ENCODE measurements at places on chromosomes 6 and 20.

GRCh38 chr6:70673601-70674000 lies 5.9 kb downstream of the SMAP1 start:
- no peak for DNase-seq

- DNase-seq, result no peak
Observed at GRCh38 chr6:45387236-45387635, 9.5 kb upstream of the SUPT3H start.

DNA sequence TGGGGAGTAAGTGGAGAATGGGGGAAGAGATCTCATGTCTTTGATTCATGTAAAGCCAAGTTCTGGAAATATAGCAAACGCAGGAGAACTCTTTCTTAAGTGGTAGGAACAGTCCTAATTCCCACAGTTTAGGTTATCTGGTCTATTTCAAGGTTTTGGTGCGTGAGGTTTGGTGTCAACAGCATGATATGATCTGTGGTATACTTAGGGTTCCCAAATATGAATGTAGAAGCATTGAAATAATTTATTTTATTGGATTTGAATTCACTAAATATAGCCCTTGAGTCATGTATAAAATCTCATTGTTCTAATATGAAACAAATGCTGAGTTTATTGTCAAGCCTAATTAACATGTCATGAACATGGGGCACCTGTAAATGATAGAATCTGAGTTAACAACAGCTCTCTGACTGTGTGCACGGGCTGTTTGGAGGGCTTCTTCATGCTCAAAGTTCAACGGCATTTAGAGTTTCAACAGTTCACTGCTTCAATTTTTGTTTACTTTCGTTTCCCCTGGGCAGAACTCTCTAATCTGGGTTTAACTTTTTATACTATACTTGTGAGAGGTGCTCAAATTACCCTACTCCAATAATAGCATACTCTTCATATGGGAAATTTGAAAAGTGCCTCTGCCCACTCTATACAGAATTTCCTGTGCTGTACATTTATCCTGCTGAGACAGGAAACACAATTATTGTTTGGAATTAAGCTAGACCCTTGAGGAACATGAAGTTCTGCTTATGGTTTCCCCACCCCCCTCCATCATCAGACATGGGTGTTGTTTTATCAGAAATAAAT lies 236.3 kb upstream of the ZNF217 start:
- DNase-seq, result no peak

DNA sequence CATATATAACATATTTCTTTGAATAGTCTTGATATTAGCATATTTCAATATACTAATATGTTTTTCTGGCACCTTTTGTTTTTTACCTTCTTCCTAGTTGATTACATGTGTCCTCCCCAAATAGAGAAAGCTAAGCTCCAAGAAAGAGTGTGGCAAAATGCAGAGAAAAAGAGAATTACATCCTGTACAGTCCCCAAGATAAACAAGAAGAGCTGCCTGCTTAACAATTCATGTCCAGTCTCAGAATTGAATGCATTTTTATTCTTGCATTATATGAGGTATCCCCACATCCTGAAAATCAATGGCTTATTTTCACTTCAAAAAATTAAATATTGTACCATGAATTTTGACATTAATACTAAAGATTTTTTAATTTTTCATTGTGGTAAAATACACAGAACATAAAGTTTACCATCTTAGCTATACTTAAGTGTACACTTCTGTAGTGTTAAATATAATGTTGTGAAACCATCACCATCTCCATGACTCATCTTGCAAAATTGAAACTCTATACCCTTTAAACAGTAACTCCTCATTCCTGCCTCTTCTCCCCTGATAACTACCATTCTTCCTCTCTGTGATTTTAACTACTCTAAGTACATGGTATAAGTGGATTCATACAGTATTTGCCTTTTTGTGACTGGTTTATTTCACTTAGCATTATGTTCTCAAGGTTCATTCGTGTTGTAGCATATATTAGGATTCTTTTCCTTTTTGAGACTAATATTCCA lies 490.3 kb downstream of the COL12A1 start:
- no peak for DNase-seq

DNA sequence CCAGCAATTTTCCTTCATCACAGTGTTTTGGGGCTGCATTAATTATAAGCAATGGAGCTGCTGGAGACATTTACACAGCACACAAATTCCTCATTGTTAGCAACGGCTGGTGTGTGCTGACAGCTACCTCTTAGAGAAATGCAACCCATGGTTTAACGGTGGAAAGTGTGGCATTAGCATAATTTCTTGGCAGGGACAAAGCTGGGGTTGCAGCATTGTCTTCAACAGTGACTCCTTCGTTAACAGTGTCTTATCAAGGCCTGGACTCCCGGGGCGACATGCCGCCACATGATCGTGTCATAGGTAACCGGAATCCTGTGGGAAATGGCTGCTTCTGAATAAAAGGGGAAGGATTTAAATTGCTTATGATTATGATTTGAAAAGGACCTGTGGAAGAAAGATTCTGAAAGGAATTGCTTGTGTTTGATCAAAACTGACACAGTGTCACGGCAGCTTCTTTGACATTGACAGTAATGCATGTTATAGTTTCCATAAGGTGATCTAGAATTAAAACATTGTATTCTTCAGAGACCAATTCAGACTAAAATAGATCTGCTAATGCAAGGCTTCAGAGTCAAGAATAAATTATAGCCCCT lies 128.0 kb downstream of the UST start:
- no peak for DNase-seq

DNA sequence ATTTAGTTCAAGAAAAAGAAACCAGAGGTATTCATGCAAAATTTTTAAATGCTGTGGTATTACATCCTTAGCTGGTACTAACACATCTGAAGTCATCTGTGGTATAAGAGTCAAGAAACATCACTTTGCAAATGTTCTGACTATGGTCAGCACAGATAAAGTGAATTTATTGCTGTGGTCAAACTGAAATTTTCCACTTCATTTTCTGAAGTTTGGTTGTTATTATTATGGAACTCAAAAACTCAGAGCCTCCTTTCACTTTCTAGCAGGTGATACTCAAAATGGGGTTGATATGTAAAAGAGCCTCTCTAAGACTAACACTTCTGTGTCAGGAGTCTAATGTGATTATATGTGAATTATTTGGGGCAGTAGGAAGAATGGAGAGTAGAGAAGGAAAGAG lies 257.8 kb downstream of the RNGTT start:
- DNase-seq, result peak; percentile 50

DNA sequence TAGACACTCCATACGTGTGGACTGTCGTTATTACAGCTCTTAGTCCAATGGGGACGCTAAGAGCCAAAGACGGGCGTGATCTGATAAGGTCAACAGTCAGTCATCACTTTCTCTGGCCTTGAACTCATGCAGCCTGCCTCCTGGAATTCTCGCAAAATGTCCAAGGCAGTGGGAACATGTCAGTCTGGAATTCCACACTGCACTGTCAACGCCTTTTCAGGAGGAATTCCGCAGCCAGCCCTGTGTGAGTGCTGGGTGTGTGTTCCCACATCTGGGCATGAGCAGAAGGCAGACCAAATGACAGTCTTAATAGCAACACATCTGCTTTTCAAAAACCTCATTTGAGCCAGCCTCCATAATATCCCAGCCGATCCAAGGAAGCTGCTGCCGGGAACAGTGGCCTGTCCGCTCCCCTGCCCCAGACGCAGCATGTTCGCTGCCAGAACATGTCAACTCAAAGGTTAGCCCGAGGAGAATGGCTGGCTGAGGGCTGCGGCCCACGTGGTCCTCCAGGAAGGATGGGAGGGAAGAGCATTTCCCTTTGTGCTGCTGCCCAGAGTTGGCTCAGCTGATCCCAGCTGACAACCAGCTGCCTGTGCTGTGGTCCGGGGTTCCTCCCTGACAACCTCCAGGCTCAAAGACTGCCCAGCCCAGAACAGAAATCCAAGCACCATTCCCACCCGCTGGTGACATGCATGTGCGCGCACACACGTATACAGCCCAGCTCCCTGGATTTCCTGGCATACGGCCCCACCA lies 103.1 kb downstream of the SULF2 start:
- DNase-seq, result no peak

DNA sequence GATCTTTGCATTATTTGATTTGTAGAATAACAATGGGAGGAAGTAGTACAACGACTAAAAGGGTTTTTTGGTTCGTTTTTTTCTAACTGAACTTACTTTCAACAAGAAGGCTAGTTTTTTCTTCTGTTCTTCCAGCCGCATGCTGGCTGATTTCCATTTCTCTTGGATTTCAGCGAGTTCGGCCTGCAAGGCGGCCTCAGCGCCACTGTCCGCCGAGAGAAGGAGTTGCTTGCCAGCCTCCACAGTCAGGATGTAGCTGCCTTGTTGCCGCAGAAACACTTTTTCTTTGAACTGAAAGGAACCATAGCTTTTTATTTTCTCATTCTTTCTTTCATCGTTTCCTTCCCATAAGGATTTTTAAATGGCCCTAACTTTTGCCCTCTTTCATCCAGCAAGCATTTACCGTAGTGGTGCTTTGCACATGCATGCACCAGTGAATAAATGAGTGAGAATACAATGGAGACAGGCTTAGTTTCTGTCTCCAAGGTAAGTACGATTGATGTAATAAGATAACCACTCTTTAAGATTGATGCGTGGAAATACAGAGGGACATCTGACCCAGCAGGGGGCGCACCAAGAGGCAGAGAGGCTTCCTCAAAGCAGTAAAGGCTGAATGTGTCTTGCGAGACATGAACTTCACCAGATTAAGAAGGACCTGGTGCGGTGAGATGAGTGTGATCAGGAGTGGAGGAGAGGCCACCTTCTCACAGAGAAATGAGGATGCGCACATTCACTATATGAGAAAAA lies 398.8 kb downstream of the ESR1 start:
- no peak for DNase-seq

GRCh38 chr6:21997119-21998037 lies 299.5 kb downstream of the PRL start:
- no peak for DNase-seq

GRCh38 chr20:6700563-6701329 lies 66.7 kb upstream of the BMP2 start:
- DNase-seq, result no peak

- DNase-seq, result no peak
Observed at GRCh38 chr20:11457488-11457887, 460.2 kb upstream of the BTBD3 start.

DNA sequence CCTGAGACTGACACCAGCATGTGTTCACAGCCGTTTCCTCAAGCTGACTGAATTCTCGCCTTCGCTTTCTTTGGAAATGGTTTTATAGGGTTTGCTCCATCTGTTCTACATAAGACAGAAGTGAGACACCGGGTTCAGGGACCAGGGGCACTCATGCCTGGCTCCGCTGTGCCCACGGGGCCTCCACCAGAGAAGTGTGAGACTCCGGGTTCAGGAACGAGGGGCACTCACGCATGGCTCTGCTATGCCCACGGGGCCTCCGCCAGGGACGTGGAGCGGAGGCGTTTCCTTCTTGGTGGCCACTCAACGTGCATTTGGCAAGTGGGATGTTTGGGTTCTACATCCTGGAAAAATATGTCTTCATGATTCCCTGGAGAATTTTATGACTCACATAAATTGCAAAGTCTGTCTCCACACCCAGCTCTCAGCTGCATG lies 106.6 kb downstream of the RNASET2 start:
- no peak for DNase-seq

DNA sequence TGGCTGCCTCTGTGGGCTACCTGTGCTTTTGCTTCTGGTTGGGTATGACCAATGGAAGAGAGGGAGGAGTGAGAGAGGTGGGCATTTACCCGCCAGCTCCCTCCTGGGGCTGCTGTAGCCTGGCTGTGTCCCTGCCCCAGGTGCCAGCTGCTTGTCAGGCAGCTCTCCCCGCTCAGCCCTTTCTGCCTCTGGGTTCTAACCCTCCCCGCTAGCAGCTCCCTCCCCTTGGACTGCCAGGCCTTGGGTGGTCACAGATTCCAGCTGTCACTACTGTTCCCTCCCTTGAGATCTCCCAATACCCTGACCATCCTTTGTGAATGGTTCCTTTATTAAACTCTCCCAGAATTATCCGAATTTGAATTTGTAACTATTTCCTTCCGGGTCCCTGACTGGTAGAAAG lies 95.5 kb upstream of the RNF24 start:
- DNase-seq, result no peak

GRCh38 chr6:138188278-138188941 lies 26.7 kb downstream of the ARFGEF3 start:
- no peak for DNase-seq

DNA sequence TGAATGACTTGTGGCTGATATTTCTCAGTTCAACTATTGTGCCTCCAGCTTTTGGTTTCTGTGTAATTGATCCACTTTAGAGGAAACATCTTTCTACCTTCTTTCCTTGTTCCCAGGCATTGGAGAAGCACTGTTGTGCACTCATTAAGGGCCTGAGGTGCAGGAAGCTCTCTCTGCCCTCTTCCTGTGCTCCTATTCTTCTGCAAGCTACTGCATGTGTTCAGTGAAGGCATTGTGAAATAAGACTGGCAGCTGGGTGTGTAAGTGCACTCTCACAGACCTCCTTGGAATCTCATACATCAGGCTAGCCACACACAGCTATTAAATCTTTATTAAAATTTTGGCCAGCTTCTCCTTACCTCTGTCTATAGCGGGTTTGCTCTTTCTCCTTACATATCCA lies 177.8 kb downstream of the OGFRL1 start:
- no peak for DNase-seq

DNA sequence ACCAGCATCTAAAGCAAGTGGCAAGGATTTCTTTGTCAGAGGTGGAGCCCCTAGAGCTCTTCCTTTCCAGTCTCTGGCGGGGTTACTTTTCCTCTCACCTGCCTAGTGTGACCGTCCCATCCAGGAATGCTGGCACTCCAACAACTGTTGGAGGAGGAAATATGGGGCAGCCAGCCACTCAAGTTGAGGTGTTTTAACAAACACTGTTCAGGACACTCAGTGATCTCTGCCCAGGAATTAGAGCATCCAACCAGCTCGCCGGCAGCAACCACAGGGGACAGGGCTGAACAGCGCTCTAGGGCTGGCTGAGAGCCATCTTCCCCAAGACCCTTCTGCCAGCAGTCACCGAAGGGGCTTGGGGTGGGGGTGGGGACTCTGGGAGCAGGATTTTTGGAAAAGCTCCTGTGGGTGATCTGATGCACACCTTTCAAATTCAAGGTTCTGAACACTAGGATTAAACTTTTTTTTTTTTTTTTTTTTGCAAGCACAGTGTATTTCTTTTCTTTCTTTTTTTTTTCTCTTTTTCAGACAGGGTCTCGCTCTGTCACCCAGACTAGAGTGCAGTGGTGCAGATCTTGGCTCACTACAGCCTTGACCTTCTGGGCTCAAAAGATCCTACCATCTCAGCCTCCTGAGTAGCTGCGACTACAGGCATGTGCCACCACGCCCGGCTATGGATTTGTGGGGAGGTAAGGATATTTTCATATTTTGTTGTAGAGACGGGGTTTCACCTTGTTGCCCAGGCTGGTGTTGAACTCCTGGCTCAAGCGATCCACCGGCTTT lies 28.4 kb upstream of the KCNK16 start:
- DNase-seq, result no peak

GRCh38 chr6:162092816-162093502 lies 634.6 kb downstream of the PRKN start:
- DNase-seq, result no peak

DNA sequence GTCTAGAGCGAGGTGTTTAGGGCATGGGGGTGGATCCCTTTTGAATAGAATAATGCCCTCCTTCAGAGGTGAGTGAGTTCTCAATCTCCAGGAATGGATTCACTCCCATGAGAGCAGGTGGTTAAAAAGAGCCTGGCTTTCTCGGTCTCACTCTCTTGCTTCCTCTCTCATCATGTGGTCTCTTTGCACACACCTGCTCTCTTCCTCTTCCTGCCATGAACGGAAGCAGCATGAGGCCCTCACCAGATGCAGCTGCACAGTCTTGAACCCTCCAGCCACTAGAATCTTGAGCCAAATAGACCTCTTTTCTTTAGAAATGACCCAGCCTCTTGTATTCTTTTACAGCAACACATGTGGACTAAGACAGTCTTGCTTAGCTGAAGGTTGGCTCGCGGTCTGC lies 119.3 kb downstream of the BMP7 start:
- no peak for DNase-seq

GRCh38 chr6:17886891-17887290 lies 100.5 kb downstream of the KIF13A start:
- DNase-seq, result no peak
